NCI-H69 (cell line): ENCODE measurements at places on chromosomes 11 and 22.

- DNase-seq: no peak
Observed at GRCh38 chr11:5277807-5278382, 8.2 kb upstream of the HBE1 start.

GRCh38 chr11:120040151-120040840 lies 97.6 kb downstream of the TRIM29 start:
- DNase-seq: peak; percentile 24

DNA sequence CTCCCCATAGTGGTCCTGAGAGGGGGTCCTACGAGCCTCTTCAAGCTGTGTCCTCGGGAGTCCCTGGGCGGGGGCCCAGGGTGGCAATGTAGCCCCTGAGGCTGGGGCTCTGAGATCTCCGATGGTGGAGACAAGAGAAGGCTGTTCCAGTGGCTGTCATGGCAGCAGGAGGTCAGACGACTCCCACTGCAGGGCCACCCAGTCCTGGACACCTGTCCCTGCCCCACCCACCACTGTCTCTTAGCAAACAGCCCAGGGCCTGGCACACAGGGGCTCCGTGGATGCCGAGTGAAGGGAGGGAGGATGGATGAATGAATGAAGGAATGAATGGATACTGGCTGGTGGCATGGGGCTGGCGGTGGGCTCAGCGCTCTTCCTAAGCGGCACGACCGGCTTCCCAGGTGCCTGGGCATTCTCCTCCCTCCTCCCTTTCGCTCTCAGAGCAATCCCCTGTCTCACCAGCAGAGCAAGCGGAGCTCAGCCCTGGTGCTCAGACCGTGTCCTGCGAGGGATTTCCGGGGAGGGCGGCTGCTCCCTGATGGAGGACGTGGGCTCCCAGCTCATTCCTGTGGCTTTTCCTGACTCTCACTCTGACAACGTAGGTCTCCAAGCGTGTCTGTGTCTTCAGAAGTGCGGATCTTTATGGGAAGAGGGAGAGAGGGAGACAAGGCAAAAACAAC lies 1272.6 kb downstream of the BRD1 start:
- DNase-seq: peak; percentile 68

DNA sequence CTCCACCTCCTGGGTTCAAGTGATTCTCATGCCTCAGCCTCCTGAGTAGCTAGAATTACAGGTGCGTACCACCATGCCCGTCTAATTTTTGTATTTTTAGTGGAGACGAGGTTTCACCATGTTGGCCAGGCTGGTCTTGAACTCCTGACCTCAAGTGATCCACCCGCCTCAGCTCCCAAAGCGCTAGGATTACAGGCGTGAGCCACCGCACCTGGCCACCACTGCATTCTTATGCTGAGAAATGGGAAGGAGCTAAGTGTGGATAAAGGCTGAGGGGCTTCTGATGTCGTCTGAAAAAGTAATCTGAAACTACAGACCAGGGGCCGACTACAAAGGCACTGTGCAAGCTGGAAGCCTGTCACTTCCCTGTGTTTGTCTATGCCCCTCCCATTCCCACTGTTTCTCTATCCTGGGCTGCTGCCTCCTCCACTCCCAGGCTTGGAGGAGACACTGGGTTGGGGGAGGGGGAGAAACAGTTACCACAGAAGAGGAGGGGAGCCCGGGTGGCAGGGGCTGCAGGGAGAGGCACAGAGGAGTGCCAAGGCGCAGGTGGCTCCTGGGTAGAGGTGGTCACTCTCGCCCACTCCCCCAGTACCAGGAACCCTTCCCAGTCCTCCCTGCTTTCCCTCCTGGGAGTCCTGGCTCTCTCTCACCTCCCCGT lies 2.9 kb upstream of the MTA2 start:
- peak; percentile 28 for DNase-seq

GRCh38 chr11:33624083-33624482 lies 76.5 kb downstream of the C11orf91 start:
- DNase-seq: peak; percentile 87

GRCh38 chr11:19866521-19866920 lies 153.9 kb downstream of the NAV2 start:
- no peak for DNase-seq

- DNase-seq: no peak
Observed at GRCh38 chr11:45187375-45187774, 40.9 kb downstream of the PRDM11 start.

- no peak for DNase-seq
Observed at GRCh38 chr11:111549869-111550203, 9.3 kb downstream of the LAYN start.

DNA sequence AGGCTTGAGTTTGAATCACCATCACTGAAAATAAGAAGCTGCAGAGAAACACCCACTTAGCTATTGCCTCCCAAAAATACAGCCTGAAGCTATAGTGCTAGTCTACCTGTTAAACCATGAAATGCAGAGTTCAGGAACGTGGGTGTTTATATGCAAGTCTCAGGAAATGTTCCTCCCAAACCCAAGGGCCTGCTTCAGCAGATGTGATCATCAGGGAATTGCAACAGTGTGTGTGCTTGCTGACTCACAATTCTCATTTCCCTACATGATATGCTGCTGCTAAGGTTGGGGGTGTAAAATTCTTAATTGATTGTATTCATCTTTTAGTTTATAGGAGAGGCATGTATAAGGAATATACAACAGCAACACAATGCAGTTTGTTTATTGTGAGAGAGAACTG lies 49.6 kb downstream of the NUP98 start:
- DNase-seq: no peak

DNA sequence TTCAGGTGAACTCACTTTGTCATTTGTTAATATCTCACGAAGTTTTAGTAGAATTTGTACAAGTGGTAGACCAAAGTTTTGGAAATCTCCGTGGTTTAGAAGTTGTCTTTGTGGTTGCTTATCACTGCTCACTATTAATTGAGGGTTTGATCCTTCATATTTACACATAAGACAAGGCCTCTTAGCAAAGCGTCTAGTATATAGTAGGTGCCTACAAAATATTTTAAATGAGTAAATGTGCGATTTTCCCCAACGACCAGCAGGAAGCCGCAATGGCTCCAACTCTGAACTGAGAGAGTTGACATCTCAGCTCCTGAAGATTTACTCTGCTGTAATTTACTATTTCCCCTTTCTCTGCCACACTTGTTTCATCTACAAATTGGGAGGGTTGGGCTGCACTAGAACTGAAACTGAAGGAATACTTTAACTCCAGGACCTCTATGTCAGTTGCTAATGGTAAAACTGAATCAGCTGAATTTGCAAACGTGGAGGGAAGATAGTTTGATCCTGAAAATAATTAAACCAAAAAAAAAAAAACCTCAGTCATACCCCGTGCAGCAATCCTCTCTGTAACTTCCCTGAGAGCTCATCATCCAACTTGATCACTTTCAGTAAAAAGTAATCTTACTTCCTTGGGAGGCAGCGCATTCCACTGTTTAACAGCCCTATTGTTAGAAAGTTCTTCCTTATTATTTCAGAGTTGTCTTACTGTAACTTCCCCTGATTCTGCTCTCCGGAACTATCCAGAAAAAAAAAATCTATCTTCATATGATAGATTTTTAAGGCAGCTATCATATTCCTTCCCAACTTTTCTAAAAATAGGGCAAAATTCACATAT lies 1.3 kb upstream of the SBF2 start:
- DNase-seq: no peak

- no peak for DNase-seq
Observed at GRCh38 chr11:67486481-67487195, 3.8 kb downstream of the AIP start.

GRCh38 chr11:113521737-113522517 lies 46.7 kb upstream of the DRD2 start:
- DNase-seq: peak; percentile 52

GRCh38 chr22:24271386-24271854 lies 789 bp downstream of the SPECC1L start:
- DNase-seq: peak; percentile 79

GRCh38 chr11:33040033-33040861 lies 875 bp downstream of the TCP11L1 start:
- peak; percentile 86 for DNase-seq

- DNase-seq: peak; percentile 33
Observed at GRCh38 chr11:132590554-132590953, 941.7 kb downstream of the OPCML start.

DNA sequence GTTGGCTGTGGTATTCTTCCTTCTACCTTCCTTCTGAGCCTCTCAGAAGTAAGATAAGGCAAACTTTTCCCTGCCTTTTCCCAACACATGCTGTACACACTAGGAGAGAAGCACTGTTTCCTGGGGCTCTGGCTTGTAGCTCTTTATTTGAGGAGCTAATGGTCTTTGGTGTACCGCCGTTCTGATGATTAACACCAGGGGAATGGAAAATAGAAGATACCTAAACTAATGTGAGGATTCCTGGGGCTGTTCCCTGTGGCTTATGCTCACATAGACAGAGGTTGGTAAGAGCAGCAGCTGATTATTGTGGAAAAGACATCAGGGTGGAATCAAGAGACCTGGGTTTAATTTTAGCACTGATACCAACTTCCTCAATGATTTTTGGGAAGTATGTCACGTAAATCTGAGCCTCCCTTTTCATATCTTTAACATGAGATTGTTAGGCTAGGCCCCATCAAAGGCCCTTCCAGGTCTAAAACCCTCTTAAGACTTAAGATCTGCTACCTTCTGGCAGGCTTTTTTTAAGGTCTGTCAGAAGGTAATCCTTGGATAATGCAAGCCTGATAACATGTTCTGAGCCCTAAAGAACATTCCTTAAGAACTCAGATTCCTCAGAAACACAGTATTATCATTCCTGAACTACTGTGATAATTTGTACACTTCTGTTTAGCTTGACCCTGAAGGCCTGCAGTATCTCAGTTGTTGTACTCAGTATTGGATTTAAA lies 24.8 kb upstream of the RCE1 start:
- no peak for DNase-seq

GRCh38 chr11:20397281-20397680 lies 9.8 kb downstream of the PRMT3 start:
- DNase-seq: peak; percentile 88

DNA sequence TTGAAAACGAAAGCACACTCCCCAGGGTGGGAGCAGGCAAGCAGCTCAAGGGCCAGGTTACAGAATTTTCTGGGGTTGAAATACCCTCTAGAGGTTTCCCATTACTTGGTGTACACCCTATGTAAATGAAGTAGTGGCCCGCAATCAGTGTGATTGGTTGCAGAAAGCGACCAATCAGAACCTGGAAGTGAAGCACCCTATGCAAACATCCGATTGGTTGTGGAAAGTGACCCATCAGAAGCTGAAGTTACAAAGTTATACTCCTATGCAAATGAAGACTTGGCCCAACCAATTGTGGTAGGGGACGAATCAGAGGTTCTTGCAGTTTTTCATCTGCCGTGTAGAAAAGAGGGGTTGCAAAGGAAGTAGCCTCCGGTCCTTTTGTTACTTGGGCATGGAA lies 19.2 kb downstream of the PRR5 start:
- no peak for DNase-seq

DNA sequence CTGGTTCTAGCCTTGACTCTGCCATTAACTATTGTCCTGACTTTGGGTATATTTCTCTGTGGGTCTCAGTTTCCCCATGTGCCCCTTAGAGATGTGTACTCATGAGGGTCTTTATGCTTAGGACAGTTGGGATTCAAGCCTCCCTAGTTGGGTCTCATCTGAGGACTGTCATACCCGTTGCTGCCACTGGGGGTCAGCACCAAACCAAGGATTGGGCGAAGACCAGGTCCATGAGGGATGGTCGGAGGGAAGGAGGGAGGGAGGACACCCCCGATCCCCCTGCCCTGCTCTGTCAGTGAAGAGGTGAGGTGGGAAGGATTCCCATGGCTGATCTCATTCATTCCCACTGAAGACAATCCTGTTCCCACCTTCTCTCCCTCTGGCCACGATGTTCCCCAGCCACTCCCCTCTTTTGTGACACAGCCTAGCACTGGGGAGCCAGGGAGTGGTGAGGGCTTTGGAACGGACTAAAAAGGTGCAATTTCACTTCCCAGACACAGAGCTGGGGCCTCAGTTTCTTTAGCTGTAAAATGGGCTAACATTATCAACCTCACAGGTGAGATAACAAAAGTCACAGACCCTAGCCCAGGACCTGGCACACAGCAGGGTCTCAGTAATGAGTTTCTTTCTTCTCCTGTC lies 12.4 kb upstream of the KLHL35 start:
- peak; percentile 69 for DNase-seq

GRCh38 chr11:12813371-12814225 lies 139.4 kb downstream of the TEAD1 start:
- DNase-seq: no peak

DNA sequence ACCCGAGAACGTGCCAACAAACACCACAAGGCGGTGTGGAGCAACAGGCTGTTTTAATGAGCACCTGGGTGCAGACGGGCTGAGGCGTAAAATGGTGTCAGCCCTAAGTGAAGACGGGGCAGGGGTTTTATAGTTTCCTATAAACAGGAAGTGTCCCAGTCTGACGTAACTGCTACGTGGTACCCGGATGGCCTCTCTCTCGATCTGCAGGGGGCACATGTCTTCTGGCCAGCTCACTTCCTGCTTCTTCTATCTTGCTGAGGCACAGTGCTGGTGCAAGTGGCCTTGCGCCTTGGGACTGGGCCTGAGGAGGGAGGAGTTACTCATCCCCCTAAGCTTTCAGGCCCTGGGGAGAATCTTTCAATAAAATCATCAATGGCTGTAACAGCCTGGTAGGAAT lies 20.9 kb downstream of the OOSP3 start:
- DNase-seq: peak; percentile 33

GRCh38 chr22:46002757-46003270 lies 25.9 kb upstream of the WNT7B start:
- peak; percentile 68 for DNase-seq

GRCh38 chr22:30158744-30159500 lies 78.7 kb downstream of the HORMAD2 start:
- DNase-seq: no peak

DNA sequence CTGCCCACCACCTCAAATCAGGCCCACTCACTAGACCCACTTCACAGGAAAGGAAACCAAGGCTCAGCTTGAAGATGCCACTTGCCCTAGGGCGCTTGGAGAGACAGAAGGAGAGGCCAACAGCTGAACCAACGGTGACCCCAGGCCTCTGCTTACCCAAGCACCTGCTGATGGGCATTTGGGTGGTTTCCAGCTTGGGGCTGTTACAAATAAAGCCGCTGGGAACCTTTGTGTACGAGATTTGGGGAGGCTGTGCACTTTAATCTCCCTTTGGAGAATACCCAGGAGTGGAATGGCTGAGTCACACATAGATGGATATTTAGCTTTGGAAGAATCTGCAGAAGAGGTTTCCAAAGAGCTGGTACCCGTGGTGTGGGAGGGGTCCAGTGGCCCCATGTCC lies 50.9 kb upstream of the LINC01488 start:
- DNase-seq: no peak

GRCh38 chr11:6911948-6912347 lies 8.9 kb upstream of the OR2D3 start:
- no peak for DNase-seq

GRCh38 chr11:11476971-11477645 lies 124.1 kb upstream of the CSNK2A3 start:
- peak; percentile 88 for DNase-seq
